Central memory CD4-positive, alpha-beta T cell (primary cell): ENCODE measurements at places on chromosomes 13 and 19.

DNA sequence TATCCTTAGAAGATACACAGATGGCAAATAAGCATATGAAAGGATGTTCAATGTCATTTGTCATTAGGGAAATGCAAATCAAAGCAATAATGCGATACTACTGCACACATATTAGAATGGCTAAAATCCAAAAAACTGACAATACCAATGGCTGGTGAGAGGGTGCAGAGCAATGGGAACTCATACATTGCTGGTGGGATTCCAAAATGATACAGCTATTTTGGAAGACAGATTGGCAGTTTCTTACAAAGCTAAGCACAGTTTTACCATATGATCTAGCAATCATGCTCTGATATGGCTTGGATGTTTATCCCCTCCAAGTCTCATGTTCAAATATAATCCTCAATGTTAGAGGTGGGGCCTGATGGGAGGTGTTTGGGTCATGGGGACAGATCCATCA lies 122.6 kb downstream of the KCTD15 start:
- no peak for DNase-seq

- DNase-seq, result no peak
Measured at GRCh38 chr19:22427547-22427946, 5.4 kb upstream of the ZNF98 start.

GRCh38 chr19:28148554-28148953 lies 1064.4 kb downstream of the UQCRFS1 start:
- DNase-seq, result no peak

DNA sequence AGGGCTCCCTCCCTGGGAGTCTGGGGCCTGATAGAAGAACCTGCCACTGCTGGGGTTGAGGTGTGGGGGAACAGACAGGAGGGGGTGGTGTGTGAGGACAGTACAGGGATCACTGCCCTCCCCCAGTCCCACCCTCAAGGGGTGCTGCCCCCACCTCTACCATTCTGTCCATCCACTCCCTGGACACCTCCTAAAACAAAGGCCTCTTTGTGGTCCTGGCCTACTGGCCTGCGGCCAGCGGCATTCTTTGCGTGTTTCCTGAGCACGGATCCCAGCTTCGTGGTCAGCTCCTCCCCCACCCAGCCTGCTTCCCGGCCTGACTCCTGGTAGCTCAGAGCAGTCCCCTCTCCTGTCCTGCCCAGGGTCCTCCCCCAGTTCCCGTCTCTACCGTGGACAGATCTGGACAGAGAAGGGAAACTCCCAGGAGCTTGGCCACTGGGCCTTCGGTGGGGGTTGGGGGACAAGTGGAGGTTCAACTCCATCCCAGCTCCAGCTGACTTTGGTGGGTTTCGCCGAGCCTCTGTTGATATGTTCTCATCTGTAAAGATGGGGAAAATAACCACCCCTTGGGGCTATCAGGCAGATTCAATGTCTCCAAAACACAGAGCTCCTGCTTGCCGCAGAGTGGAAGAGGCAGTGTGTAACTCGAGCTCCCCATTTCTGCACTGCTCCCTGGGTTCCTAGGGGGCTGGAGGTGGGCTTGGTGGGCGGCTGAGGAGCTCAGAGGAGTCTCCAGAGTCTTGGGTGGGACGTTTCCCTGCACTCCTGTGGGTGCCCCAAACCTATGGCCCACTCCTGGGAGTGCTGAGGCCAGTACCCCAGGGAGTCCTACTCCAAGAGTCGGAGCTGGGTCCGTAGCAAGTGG lies 48.7 kb downstream of the LYL1 start:
- no peak for DNase-seq

GRCh38 chr13:37618554-37618953 lies 20.0 kb upstream of the POSTN start:
- no peak for DNase-seq

- no peak for DNase-seq
Measured at GRCh38 chr19:16226878-16227836, 29.4 kb downstream of the AP1M1 start.

DNA sequence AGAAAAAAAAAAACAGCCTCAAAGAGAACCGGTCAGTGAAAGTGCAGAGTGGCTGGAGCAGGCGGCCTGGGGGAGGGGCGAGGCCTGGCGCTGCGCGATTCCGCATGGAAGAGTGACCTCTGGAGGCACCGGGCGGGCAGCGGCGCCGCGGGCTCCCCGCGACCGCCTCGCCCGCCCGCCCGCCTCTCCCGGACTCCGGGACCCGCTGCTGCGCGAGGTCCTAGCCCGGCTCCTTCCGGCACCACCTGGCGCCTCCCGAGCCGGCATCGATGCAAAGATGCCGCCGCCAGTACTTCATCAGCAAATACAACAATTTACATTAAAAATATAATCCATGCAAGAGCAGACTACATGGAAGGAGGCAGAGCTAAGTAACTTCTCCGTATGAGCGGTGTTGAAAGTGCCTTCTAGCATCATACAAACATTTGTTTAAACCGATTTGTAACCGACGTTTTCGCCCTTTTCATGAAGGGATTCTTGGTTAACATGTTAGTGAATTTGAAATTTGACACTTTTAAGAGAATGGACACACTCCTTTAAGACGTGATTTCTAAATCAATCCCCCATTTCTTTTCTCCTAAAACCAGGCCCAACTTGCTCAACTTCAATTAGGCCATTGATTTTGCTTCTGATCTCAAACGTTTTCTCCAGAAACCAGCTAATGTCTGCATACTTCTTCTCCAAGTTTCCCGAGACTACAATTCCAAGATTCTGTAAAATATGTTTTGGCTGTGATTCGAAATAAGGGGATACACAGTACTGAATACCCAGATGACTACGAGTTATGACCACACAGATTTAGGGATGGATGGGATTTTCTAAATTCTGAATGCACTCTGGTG lies 2.1 kb downstream of the EFNB2 start:
- DNase-seq, result peak; percentile 1

DNA sequence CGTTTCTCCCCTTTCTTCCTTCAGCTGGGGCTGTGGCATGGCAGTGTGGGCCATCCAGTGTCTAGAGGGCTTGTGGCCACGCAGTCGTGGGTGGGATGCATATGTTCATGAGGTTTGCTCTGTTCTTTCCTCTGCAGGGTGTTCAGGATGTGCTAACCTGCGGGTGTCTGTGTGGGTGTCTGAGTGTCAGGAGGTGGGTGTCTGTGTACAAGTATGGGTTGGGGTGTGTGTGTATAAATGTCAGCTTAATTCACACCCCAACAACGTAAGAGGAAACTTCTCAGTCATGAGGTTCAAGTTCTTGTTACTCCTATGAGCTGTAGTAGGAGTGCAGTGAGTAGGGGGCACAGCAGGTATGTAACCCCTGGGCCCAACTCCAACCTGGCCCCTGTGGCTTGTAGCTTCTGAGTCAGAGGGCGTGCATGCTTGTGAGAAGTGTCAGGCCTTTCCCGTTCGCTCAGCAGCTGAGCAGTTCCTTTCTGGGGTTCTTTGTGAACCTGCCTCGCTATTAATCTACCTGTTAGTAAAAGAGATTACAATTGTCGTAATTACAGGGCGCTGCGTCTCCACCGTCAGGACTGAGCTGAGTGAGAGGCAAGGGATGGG lies 49.1 kb downstream of the NFIX start:
- no peak for DNase-seq

- DNase-seq, result no peak
Measured at GRCh38 chr13:31963631-31964030, 67.9 kb upstream of the FRY start.

DNA sequence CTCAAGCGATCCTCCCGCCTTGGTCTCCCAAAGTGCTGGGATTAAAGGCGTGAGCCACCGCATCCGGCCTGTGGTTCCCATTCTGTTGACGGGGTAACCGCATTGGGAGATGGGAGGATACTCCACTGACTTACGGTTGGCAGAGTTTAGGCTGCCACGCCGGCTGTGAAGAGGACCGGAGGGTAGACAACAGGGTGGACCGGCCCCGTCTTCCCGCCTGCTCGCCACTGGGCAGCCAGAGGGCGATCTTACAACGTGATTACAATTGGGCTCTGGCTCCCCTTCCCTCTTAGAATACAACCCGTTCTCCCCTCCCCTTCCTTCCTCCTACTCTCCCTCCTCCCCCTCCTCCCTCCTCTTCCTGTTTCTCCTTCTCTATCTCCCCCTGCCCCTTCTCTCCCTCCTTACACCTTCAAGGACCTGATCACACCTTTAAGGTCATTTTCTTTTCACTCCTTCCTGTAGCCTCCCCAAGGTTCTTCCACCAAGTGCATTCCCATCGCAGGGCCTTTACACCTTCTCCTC lies 957 bp upstream of the CCDC194 start:
- DNase-seq, result peak; percentile 37

DNA sequence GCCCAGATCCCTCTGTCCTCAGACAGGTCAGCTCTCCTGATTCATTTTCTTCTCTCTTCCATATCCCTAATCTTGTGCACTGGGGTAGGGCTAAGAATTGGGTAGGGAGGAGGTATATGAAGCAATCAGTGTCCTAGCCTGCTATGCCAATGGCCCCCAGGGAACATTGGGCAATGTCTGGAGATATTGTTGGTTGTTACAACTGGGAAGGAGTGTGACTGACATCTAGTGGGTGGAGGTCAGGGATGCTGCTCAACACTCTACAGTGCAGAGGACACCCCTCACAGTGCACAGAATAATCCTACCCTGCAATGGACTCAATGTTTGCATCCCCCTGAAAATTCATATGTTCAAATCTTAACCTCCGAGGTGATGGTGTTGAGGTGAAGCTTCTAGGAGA lies 57.5 kb downstream of the CPAMD8 start:
- DNase-seq, result no peak

DNA sequence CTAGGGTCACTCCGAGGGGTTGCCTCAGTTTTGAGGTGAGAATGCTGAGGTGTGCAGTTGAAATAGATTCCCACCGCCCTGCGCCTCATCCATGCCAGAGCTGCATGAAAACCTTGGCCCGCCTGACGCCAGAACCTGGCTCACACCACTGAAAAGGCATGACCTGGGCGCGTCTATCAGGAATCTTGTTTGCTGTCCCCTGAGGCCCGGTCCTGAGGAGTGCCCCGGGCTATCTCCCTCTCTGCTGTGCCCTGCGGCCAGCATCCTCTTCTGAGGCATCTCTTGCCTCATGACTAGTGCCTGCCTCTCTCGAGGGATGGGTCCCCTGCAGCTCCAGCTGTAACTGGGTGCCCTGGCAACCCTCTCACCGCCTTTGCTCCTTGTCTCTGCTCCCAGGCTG lies 28.1 kb downstream of the SMARCA4 start:
- DNase-seq, result no peak

GRCh38 chr19:18291019-18291524 lies 9.7 kb upstream of the JUND start:
- DNase-seq, result no peak

DNA sequence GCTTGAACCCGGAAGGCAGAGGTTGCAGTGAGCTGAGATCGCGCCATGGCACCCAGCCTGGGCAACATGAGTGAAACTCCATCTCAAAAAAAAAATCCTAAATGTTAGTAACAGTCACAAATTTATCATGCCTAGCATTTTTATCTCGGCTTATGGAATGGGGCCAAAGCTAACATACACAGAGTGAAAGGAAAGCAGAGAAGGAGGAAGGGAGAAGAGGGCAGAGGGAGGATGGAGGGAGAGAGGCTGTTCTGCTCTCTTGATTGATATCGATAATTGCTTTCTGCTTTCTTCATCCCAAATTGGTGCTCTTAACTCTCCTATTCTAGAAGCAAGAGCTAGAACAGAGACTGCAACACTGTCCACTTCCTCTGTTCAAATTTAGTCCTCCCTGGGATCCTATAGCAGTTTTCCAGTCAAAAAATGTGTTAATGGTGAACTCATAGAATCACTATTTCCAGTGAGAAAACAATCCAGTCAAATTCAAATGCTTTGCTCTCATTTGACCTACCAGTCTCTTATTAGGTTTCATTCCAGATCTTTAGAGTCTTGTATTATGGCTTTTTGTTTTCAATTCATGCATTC lies 15.8 kb upstream of the TUBGCP3 start:
- no peak for DNase-seq

GRCh38 chr19:6217752-6218334 lies 61.9 kb downstream of the MLLT1 start:
- DNase-seq, result no peak

- DNase-seq, result no peak
Measured at GRCh38 chr13:110444226-110444653, 117.3 kb downstream of the RAB20 start.

DNA sequence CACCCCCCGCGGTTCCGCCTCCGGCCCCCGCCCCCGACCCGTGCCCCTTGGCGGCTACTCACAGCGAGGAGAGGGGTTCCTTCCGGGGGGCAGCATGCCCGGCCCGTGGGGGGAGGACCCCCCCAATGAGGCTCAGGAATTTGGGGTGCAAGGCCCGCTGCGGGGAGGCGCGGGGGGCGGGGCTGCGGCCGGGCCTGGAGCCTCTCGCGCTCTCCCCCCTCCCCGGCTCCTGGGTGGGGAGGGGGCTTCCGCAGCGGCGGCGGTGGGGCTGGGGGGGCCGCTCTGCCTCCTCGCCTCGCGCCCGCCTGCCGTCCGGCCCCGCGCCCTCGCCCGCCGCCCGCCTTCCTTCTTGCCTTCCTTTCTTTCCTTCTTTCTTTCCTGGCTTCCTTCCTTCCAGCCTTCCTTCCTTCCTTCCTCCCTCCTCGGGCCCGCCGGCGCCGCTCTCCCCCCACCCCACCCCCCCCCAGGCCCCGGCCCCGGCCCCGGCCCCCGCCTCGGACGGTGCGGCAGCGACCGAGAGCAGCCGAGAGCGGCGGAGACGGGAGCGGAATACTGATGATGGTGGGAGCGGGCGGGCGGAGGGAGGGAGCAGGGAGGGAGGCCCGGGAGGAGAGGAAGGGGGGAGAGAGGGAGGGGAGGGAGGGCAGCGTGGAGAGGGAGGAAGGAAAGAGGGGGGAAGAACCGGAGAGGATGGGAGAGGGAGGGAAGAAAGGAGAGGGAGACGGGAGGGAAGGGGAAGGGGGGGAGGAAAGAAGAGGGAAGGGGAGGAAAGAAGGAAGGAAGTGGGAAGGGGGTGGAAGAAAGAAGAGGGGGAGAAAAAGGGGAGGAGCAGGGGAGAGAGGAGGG lies at the start of gene LRRC4B:
Gene LRRC4B, minus strand, starts transcription at position 554 of the 846 bp plus-strand sequence. CDS start 19,597 bp downstream, outside the sequence.
- no peak for DNase-seq

- DNase-seq, result no peak
Measured at GRCh38 chr13:101575581-101575980, 123.1 kb downstream of the ITGBL1 start.

DNA sequence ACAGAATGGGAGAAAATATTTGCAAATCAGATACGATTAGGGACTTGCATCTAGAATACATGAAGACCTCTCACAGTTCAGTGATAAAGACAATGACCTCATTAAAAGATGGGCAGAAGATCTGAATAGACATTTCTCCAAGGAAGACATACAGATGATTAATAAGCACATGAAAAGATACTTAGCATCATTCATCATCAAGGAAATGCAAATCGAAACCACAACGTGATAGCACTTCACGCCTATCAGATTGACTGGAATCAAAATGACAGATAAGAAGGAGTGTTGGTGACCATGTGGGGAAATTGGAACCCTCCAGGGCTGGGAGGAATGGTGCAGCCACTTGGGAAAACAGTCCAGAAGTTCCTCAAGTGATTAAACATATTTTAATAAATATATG lies 25.8 kb downstream of the CFAP97D2 start:
- DNase-seq, result no peak

DNA sequence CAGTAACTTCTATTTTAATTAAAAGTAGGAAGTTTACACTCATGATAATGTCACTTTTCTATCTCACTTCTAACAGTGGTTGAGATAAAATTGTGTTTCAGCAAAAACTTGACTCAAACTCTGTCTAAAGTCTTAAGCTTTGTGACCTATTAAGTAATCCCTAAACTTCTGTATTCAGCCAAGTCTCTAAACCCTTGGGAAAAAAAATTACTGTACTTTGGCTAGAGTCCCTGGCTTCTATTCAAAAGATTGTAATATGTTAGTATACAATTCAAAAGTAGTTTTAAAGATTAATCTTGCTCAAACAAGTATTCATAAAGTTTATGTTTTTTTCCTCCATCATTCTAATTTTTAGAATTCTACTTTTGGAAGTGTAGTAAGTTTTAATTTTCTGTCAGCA lies 1248.8 kb downstream of the UQCRFS1 start:
- DNase-seq, result no peak

- DNase-seq, result peak; percentile 50
Measured at GRCh38 chr13:50236898-50237318, 221.7 kb downstream of the KCNRG start.
